DMS79 (cell line): ENCODE measurements at places on chromosomes 4 and X.

DNA sequence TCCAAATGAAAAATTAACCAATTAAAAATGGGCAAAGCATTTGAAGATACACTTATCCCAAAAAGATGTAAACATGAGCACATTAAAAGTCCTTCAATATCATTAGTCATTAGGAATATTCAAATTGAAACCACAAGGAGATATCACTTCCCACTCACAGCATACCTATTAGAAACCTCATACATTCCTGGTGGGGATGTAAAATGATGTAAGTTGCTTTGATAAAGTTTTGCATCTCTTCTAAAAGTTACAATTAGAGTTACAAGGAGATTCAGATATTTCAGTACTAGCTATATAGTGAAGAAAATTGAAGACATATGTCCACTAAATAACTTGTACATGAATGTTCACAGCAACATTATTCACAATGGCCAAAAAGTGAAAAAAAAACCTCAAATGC, 1109.3 kb upstream of the LCORL start:
- no peak for DNase-seq

- no peak for DNase-seq
Measured at GRCh38 chr4:46442963-46443362, 53.0 kb upstream of the GABRA2 start.

GRCh38 chrX:2751291-2751690, 549 bp upstream of the XG start:
- DNase-seq = no peak

GRCh38 chr4:101823864-101824263, 33.3 kb downstream of the BANK1 start:
- DNase-seq = no peak

DNA sequence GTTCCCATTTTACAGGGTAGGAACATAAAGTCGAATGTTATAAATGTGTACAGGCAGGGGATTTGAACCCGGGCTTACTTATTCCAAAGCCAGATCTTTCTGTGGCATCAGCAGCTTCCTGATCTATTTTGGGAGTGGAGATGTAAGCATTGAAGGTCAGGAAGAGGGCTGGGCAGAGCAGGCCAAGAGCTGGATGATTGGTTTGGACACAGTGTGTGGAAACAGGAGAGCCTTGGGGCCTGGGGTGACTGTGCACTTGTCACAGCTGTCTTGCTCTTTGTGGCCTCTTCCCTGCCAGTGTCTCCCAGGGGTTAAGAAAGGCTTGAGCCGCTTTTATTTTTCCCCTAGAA, 127.9 kb upstream of the ENPP6 start:
- no peak for DNase-seq

GRCh38 chr4:189001283-189001970, 862.2 kb downstream of the TRIML1 start:
- no peak for DNase-seq

DNA sequence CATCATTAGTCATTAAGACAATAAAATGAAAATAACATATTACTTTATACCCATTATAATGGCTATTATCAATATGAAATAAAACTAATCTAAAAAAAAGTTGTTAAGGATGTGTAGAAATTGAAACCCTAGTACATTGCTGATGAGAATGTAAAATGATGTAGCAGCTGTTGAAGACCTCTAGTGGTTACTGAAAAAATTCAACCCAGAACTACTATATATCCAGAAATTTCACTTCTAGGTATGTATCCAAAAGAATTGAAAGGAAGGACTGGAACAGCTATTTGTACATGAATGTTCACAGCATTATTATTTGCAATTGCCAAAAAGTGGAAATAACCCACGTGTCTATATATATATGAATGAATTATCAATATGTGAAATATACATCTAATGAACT, 180.3 kb upstream of the KLHL4 start:
- no peak for DNase-seq

- DNase-seq = no peak
Measured at GRCh38 chr4:167100120-167100519, 134.2 kb downstream of the SPOCK3 start.

DNA sequence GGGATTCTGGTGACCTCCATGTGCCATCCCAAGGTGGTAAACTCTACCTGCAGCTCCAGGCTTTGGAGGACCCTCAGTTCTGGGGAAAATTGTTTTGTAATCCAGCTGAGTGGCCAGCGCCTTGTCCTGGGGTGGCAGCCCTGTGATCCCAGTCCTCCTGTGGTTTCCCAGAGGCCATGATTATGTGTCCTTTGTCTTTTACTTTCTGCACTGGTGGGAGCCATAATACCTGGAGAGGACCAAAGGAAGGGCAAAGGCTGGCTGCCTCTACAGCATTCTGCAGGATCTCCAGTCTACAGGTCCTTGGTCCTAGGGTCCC, 64.0 kb downstream of the NBDY start:
- DNase-seq = no peak

GRCh38 chr4:4854649-4855295, 4.7 kb upstream of the MSX1 start:
- DNase-seq = no peak

GRCh38 chr4:180792541-180792940, 1450.7 kb upstream of the TENM3 start:
- no peak for DNase-seq

- DNase-seq = no peak
Measured at GRCh38 chr4:187993827-187994226, 1.7 kb upstream of the ZFP42 start.

DNA sequence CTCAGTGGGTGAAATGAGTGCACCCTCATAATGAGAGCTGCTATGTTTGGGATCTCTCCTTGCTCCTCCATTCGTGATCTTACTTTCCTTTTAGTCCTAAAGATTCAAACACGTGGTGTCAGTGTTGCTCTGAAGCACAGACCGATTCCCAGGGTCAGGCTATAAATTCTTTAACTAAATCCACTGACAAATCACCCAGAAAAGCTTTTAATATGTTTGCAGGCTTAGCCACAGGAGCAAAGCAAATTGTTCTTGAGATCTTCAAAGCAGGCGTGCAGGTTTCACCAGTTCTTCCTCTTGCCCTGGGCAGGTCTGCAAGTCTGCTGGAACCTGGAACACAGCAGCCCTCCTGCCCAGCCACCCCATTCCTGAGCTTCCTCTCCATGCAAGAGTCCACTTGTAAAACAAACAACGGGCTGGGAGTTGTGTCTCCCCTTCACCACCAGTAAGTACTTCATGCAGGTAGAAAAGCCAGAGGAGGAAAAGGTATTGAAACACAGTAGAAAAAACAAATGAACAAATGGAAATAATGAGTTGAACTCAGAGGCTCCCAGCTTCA, 70.1 kb upstream of the ENPP6 start:
- DNase-seq = peak; percentile 29

DNA sequence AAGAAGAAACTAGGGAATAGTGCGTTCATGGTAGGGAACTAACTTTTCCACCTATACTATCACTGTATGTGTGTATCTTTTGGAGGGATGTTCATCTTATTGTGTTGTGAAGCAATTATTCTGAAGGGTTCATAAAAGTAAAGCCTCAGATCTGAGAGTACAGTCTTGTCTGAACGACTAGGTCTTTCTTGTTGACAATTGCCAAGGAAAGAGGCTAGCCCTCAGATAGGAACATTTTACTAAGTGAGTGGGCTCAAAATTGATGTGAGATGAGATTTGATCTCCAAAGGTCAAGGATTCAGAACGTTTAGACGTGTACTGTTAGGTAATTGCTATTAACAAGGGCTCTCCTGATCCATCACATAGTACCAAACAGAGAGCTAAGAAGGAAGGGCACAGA, 15.2 kb upstream of the CNOT6L start:
- no peak for DNase-seq

DNA sequence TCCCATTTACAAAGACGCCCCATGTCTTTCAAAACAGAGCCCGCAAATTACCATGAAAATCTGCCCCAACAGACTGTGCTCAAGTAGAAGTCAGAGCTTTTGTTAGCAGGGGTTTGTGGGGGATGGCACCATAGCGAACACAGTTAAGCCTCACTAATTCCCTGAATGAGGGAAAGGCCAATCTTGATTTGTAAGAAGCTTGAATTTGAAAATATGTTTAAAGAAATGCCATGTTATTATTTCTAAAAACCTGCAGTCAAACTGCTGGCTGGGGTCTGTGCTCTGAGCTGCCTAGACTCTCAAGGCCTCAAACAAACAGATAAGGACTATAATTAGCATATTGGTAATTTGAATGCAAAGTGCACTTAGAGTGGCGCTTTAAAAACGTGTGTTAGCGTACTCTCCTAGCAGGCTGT, 9.4 kb upstream of the PAK3 start:
- no peak for DNase-seq

GRCh38 chr4:19195696-19196095, 1056.0 kb upstream of the SLIT2 start:
- DNase-seq = no peak

GRCh38 chr4:150782311-150782710, 200.4 kb downstream of the MAB21L2 start:
- DNase-seq = no peak

- DNase-seq = no peak
Measured at GRCh38 chr4:55132775-55133174, 7.4 kb upstream of the KDR start.

- no peak for DNase-seq
Measured at GRCh38 chr4:83293305-83294046, 8.9 kb upstream of the COQ2 start.

DNA sequence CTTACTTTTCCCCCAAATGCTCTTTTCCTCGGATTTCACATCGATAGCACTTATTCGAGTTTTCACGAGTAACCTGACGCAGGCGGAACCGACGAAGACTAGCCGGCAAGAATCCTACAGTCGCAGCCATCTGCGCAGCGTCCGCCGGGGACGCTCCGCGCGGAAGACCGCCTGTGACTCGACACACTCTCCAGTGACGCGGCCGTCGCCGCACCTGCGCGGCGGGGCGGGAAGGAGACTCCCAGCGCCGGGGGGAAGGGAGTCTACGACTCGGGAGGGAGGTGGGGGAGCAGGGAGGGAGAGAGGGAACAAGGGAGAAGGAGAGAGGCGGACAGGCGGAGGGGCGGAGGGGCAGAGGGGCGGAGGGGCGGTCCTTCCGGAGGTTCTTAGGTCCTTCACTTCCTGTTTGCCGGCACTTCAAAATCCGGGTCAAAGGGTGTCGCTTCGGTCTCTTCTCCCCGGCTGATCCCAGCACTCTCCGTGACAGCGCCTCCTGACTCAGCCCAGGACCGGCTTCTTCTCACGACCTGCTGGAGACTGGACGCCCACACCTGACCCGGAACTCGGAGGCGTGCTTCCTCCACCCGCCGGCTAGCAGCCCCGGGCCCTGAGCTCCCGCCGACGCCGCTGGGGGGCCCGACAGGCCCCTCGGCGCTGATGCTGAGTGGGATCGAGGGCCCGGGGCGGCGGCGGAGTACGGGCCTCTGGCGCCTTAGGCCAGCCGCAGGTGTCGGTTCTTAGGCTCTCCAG, at the start of gene USP38:
USP38 (plus strand) TSS at position 415 of the 750 bp plus-strand sequence. CDS start 534 bp downstream, outside the sequence.
- DNase-seq = peak; percentile 77

GRCh38 chrX:16112428-16112827, 10.9 kb upstream of the GRPR start:
- DNase-seq = no peak

DNA sequence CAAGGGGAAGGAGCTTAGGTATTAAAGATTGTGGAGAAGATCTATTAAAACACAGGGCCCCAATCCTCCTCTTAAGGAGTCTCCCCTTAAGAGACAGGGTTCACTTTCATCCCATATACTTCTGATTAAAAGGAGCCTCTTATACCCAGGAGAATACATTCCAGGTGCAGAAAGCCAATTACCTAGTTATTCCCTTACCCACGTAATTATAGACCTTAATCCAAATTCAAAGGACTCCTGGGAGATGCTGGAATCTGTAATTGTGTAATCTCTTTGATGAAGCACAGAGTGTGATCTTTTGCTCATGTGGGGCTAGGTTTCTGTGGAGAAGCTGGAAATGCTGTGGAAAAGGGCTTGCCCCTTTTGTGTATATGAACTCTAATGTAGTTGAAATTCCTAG, 1.4 kb upstream of the SEC24B start:
- DNase-seq = no peak

GRCh38 chr4:2042204-2042946, 16.8 kb upstream of the NAT8L start:
- no peak for DNase-seq

- no peak for DNase-seq
Measured at GRCh38 chr4:140242357-140243277, 88.6 kb upstream of the MAML3 start.
